Activated CD8-positive, alpha-beta T cell treated with anti-CD3 and anti-CD28 coated beads for 36 hours (primary cell): ENCODE measurements at places on chromosomes 1 and 21.

- no peaks in the 10 kb centered on the region for H3K36me3 ChIP-seq
- H3K27ac ChIP-seq, result no peak overlapping the region
- peaks cover 18% of the 10 kb centered on the region for H3K4me1 ChIP-seq
- H3K27me3 ChIP-seq, result peaks cover 7% of the 10 kb centered on the region
Measured at GRCh38 chr1:172824209-172824608, 165.3 kb downstream of the FASLG start.

DNA sequence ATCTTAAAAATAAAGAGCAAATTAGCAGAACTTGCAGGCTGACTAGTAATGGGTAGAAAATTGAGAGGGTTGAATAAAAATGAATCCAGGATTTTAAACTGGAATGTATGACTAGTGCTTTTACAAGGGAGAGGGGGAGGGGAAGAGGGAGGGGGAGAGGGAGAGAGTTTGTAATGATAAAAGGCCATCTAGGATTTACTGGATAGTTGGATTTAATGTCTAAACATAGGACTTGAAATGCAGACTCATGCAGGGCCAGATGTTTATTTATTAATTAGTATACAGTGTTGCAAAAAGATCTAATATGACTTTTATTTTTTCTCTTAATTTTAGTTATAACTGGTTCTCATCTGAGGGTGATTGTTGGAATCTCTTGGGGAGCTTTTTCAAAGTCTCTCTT lies 4.3 kb downstream of the ZNF326 start:
- H3K4me1 ChIP-seq, result peaks cover 47% of the 10 kb centered on the region
- H3K27ac ChIP-seq, result no peak overlapping the region
- H3K4me3 ChIP-seq, result no peak overlapping the region
- H3K27me3 ChIP-seq, result no peaks in the 10 kb centered on the region

DNA sequence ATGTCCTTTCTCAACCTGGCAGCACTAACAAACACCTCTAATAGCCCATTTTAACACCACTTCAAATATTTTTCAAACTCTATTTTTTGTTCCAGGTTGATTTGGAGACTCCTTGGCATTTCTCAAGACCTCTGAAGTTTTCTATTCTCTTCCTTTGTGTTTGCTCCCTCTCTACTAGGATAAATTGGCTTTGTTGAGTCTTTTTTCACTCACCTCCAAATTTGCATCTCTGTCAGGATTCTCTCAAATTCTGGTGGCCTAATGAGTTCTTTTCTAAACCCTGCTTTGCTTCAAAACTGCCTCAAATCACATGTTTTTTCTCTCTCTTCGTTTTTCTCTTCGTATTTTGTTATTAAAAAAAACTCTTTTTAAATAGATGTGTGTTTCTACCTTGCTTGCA lies 582.2 kb upstream of the ADGRL4 start:
- no peak overlapping the region for H3K27ac ChIP-seq
- H3K27me3 ChIP-seq, result no peaks in the 10 kb centered on the region
- DNase-seq, result no peak

- H3K27me3 ChIP-seq, result no peaks in the 10 kb centered on the region
- H3K4me1 ChIP-seq, result peaks cover 34% of the 10 kb centered on the region
- DNase-seq, result peak; percentile 81
- peak overlapping the region; percentile 96 for H3K4me3 ChIP-seq
Measured at GRCh38 chr1:212285685-212286555, 710 bp downstream of the PPP2R5A start.

- no peak overlapping the region for H3K27ac ChIP-seq
- H3K36me3 ChIP-seq, result peaks cover 17% of the 10 kb centered on the region
- no peaks in the 10 kb centered on the region for H3K27me3 ChIP-seq
- H3K4me1 ChIP-seq, result peaks cover 28% of the 10 kb centered on the region
- DNase-seq, result no peak
Measured at GRCh38 chr1:77991638-77992037, 12.8 kb upstream of the FUBP1 start.

DNA sequence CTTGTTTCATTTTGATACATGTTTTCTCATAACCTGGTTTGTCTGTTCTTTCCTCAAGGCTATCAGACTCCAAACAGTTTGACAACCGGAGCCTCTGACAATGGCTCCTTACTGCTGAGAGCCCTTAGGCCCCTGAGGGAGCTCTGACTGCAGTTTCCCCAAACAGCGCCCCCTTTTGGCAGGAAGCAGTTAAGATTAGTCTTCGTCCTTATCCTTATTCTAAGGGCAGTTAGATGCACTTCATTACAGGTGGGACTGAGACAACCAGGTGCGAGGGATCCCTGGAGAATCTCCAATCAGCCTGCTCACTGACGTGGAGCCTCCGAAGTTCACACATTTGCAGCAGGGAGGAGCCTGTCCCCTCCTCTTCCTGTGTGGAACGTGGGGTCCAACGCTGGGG lies 393.1 kb downstream of the BRINP3 start:
- H3K36me3 ChIP-seq, result no peaks in the 10 kb centered on the region
- no peak for DNase-seq
- no peaks in the 10 kb centered on the region for H3K27me3 ChIP-seq
- H3K4me1 ChIP-seq, result no peaks in the 10 kb centered on the region

DNA sequence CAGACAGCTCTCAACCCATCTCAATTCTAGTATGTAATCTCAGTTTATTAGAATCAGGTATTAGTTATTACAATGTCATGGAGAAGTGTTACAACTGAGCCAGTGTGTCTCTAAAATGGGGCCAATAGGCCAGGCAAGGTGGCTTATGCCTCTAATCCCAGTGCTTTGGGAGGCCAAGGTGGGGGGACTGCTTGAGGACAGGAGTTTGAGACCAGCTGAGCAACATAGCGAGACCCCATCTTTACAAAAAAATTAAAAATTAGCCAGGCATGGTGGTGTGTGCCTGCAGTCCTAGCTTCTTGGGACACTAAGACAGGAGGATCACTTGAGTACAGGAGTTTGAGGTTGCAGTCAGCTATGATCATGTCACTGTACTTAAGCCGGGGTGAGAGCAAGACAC lies 104.9 kb downstream of the BCAR3 start:
- no peaks in the 10 kb centered on the region for H3K36me3 ChIP-seq
- H3K4me1 ChIP-seq, result no peaks in the 10 kb centered on the region
- no peak overlapping the region for H3K4me3 ChIP-seq
- no peak for DNase-seq
- no peak overlapping the region for H3K27ac ChIP-seq

- H3K27me3 ChIP-seq, result no peaks in the 10 kb centered on the region
- no peak overlapping the region for H3K4me3 ChIP-seq
- H3K36me3 ChIP-seq, result peaks cover 9% of the 10 kb centered on the region
- DNase-seq, result no peak
- H3K27ac ChIP-seq, result no peak overlapping the region
Measured at GRCh38 chr1:243793298-243793697, 56.7 kb downstream of the AKT3 start.

- no peaks in the 10 kb centered on the region for H3K4me1 ChIP-seq
- no peak for DNase-seq
- no peak overlapping the region for H3K4me3 ChIP-seq
Measured at GRCh38 chr1:71295350-71295749, 214.5 kb upstream of the ZRANB2 start.

GRCh38 chr1:18948048-18948912 lies 8.2 kb downstream of the IFFO2 start:
- no peaks in the 10 kb centered on the region for H3K27me3 ChIP-seq
- H3K36me3 ChIP-seq, result peaks cover 15% of the 10 kb centered on the region
- H3K4me1 ChIP-seq, result peaks cover 86% of the 10 kb centered on the region
- DNase-seq, result peak; percentile 78
- peak overlapping the region; percentile 82 for H3K4me3 ChIP-seq
- H3K27ac ChIP-seq, result peak overlapping the region; percentile 93

DNA sequence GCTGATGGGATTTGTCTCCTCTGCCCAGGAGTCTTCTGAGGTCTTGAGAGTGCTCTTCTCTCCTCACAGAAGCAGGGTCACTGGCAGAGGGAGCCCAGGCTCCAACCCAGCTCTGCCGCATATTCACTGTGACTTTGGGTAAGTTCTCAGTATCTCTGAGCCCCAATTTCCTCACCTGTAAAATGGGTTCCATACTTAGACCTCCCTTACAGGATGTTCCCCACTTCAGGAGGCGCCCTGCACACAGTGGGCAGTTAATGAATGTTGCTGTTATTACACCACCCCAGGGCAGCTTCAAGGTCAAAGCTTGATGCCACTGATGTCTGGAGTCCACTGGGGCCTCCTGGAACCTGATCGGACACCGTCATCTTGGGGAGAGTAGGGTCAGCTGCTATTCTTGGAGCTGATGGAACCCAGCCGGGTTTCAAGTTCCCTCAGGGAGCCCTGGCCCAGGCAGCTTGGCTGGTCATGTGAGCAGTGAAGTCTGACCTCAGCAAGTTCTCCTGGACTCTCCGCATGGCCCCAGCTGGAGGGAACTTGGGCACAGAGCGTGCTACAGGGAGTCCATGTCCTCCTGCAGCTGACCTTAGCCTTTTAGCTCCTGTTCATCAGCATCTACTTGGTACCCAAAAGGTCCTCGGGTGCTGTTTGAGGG lies 21.8 kb downstream of the COA7 start:
- H3K27me3 ChIP-seq, result no peaks in the 10 kb centered on the region
- H3K36me3 ChIP-seq, result no peaks in the 10 kb centered on the region
- peaks cover 7% of the 10 kb centered on the region for H3K4me1 ChIP-seq
- no peak overlapping the region for H3K27ac ChIP-seq

- H3K27ac ChIP-seq, result no peak overlapping the region
- peaks cover 15% of the 10 kb centered on the region for H3K4me1 ChIP-seq
- DNase-seq, result peak; percentile 45
- H3K36me3 ChIP-seq, result no peaks in the 10 kb centered on the region
- H3K4me3 ChIP-seq, result no peak overlapping the region
Measured at GRCh38 chr1:72283307-72284083, 1.2 kb upstream of the NEGR1 start.

DNA sequence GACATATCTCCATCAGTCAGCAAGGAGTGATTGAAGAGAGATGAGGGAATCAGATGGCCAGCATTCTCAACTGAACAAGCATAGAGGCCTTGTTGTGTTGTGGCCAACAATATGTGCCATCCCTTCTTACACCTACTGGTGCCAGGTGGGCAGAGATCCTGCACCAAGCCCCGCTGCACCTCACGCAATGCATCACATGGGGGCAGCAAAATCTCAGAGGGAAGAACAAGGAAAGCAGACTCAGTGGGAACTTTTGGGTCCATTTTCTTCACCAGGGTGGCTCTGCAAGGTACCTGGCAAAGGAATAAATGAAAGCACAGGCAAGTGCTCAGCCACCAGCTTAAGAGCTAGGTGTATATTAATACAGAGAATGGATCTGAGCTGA lies 33.2 kb downstream of the HSD3B2 start:
- no peak overlapping the region for H3K4me3 ChIP-seq
- H3K36me3 ChIP-seq, result no peaks in the 10 kb centered on the region
- peaks cover 2% of the 10 kb centered on the region for H3K4me1 ChIP-seq
- H3K27me3 ChIP-seq, result no peaks in the 10 kb centered on the region

GRCh38 chr21:31500071-31500470 lies 156.0 kb upstream of the TIAM1 start:
- H3K4me1 ChIP-seq, result no peaks in the 10 kb centered on the region
- H3K27ac ChIP-seq, result no peak overlapping the region
- H3K4me3 ChIP-seq, result no peak overlapping the region

DNA sequence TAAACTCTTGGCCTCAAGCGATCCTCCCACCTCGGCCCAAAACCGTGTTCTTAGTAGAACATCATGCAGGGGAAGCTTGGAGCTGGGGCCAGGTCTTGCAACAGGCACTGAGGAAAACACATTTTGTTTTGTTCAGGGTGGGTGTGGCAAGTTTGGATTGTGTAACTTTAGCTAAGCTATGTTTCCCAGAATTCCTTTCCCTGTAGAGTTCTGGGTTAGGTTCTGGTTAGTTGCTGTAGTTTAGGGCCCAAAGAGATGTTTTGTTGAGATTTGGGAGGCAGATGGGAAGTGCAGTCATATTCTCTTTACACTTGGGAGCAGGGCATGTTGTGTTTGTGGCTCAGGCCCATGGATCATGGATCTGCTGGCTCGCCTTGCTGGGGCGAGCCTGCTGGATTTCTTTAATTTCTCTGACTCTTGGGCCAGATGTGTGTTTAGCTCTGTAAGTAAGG lies 24.0 kb downstream of the PLA2G5 start:
- no peak overlapping the region for H3K4me3 ChIP-seq
- H3K36me3 ChIP-seq, result no peaks in the 10 kb centered on the region
- H3K4me1 ChIP-seq, result no peaks in the 10 kb centered on the region

GRCh38 chr1:235495551-235495950 lies 8.7 kb downstream of the B3GALNT2 start:
- no peaks in the 10 kb centered on the region for H3K27me3 ChIP-seq
- no peak overlapping the region for H3K27ac ChIP-seq
- H3K36me3 ChIP-seq, result peaks cover 24% of the 10 kb centered on the region
